ENCODE measurements at places on chromosomes 3 and 15.

DNA sequence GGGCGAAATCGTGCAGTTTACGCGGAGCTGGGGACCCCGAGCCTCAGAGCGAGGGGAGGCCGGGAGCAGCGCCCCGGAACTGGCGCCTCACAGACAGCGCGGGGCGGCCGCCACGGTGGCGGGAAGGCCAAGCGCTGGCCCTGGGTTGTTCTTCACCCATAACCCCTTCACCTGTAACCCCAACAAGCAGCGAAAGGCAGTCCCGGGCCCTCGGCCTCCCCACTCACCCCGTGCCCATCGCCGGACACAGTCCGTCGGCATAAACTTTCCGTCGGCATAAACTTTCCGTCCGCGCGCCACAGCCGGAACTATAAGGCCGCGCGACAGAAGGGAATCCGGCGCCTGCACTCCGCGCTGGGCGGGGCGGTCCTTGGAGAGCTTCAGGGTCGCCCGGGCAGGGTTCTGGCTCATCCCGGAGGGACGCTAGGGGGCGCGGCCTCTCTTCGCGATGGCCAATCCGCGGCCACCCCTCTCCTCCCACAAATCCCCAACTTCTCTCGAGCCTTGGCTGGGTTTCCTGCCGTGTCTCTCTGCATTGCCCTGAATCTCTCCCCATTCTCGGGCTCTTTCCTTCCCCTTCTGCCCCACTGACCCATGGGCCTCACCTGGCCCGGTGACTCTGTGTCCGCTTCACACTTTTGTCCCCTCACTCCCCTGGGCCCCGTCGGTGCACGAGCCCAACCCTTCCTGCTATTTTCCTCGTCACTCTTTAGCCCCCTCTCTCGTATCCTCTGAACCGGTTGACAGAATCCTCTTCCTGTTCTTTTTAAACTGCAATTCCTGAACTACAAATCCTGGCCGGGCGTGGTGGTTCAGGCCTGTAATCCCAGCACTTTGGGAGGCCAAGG is at the start of gene INTS14:
INTS14 (minus strand) TSS at position 261 of the 848 bp plus-strand sequence. CDS start 3,751 bp downstream, outside the sequence.
- DNase-seq, result peak; percentile 81

GRCh38 chr3:68996356-68996995 is 17.0 kb downstream of the EOGT start:
- DNase-seq, result no peak

DNA sequence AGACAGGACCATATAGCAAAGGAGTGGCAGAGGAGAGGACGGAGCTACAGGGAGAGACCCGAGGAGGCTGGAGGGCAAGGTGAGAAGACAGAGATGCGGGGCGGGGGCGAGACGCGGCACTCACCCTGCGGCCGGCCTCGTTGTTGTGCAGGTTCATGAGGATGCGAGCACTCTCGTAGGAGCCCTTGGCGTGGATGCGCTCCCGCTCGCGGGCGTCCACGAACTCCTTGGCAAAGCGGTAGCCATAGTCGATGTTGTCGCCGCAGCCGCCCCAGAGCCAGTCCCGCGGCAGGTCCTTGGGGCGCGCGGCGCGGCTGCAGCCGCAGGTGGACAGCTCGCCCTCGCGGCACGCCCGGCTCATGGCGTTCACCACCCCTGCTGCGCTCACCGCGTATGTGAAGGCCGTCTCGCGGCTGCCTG is 12.9 kb downstream of the WNT5A start:
- DNase-seq, result no peak

DNA sequence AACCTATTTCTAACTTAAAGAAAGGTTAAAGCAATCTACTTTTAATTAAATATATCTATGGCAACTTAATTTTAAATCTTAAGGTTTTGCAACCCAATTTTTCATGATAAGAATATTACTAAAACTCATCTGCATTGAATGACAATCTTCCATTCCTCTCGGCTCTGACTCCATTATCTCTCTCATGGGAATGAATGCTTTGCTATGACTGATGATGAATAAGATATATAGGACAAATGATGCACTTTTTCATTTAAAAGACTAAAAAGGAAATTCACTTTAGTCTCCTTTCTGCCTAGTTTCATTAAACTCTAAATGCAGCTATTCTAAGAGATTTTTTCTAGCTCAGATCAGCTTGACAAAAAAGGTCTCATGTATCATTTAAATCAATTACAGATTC is 68.7 kb downstream of the GBE1 start:
- no peak for DNase-seq

- no peak for DNase-seq
Measured at GRCh38 chr3:120524171-120524923, 71.8 kb upstream of the NDUFB4 start.

GRCh38 chr3:39383045-39383880 is at the start of gene SLC25A38:
TSS of gene SLC25A38 (plus strand) at chr3:39383370. CDS start at chr3:39383725, 355 bp downstream.
- peak; percentile 84 for DNase-seq

GRCh38 chr3:168933614-168934013 is 729.9 kb downstream of the MECOM start:
- DNase-seq, result no peak

DNA sequence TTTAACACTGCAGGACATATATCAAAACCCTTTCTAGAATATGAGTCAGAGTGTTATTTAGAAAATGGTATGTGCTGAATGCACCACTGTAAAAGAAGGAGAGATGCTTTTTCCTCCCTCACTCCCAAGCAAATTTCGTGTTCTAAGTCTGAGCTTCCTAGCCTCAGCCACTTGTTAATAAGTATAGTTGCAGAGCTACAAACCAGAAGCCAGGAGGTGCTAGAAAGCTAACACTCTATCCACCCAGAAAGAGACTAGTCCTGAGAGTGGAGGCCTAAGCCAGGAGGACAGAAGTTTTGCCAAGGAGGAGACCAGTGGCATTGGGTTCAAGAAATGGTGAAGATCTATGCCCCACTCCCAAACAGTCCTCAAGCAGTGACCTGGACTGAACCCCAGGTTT is 40.5 kb upstream of the GYG1 start:
- no peak for DNase-seq

GRCh38 chr3:24470277-24470676 is 24.4 kb downstream of the THRB start:
- no peak for DNase-seq

GRCh38 chr15:96356494-96357455 is 26.3 kb downstream of the NR2F2 start:
- DNase-seq, result peak; percentile 47

- DNase-seq, result no peak
Measured at GRCh38 chr3:46427916-46428833, 21.1 kb downstream of the CCRL2 start.

- DNase-seq, result no peak
Measured at GRCh38 chr3:138946663-138947494, at the start of the genes FOXL2 and FOXL2NB. TSS of gene FOXL2 (minus strand) at chr3:138947137. CDS start at chr3:138946722, 415 bp downstream. TSS of gene FOXL2NB (plus strand) at chr3:138947217. CDS start at chr3:138947365, 148 bp downstream.

GRCh38 chr3:151278230-151278629 is at the start of gene P2RY14:
TSS of gene P2RY14 (minus strand) at chr3:151278542. CDS start at chr3:151214316, 64,226 bp downstream.
- peak; percentile 3 for DNase-seq

DNA sequence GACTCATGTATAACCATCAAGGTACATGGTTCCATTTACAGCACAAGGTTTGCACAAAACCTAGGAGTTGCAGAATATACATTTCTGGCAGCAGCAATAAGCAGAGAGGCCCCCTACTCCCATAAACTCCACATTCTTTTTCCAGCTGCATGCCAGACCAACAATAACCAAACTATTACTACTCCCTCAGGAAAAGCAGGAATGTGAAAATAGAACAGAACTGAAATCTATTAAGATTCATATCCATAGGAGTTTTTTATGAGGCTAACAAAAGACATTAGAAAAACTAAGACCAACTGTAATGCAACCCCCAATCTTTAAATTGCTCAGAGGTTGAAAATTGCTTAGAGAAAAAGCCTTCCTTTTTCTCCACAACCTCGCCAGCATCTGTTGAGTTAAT is 27.6 kb upstream of the TOP2B start:
- DNase-seq, result no peak

DNA sequence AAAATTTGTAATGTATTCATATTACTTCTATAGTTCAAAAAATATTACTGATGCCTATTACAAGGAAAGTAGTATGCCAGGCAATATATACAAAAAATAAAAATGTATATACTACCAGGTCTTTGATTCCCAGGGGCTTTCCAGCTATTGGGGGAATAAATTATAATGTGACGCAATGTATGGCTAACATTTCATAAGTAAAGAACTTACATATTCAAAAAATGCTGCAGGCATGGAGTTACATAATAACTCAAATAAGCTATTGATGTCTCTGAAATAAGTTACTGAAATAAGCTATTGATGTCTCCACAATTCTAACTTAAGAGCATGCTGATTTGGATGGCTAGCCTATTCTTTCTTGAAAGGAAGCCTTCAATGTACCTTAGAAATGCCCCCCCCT is 30.2 kb downstream of the MCCC1 start:
- DNase-seq, result no peak

DNA sequence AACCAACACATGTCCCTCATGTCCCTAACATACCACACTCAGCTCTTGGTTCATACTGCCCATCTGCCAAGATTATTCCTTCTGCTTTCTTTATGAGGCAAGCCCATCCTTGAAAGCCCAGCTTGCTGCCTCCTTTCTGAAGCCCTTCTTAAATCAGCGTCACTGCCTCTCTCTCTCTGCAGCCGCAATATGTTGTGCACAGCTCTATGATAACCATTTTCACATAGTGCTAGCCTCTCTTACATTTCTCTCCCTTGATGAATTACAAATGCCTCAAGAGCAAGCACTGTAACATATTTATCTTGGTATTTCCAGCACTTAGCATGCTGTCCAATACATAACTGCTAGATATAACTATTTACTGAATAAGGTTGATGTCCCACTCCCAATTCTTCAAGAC is 86.5 kb downstream of the TNIK start:
- no peak for DNase-seq

GRCh38 chr3:172987273-172987672 is 153.8 kb downstream of the SPATA16 start:
- no peak for DNase-seq

GRCh38 chr3:141523615-141524375 is 37.0 kb downstream of the RASA2 start:
- DNase-seq, result no peak

DNA sequence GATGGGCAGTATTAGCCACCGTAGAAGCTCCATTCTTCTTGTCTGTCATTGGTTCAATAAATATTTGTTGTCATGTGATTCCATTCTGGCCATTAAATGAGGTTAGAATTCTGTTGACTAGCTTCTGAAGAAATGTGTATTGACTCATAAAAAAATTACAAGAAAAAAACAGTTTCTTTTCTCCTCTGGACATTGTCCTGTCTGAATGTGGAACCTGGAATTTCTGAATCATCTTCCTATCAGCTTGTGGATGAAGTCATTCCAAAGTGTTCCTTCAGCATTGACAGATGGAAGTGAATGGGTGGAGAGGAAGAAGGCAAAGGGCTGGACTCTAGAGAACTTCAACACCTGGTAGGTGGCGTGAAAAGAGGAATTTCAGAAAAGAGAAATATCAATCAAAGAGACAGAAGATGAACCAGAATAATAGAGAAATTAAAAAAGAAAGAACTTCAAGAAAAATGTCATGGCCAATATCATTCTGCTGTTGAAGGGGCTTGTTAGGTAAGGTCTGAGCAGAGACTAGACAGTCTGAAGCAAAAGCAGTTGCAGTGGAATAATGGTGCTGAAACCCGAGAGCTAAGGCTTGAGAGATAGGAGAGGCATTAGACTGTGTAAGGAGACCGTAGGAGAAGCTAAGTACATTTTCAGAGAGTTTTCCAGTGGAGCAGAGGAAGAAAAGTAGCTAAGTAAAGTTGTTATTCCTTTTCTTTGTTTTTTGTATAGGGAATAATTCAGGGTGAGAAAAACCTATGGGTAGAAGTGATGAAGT is 806.6 kb downstream of the SQOR start:
- DNase-seq, result no peak

GRCh38 chr3:14377044-14377837 is 25.2 kb upstream of the SLC6A6 start:
- DNase-seq, result no peak

- no peak for DNase-seq
Measured at GRCh38 chr3:177703788-177704187, 506.5 kb upstream of the TBL1XR1 start.

DNA sequence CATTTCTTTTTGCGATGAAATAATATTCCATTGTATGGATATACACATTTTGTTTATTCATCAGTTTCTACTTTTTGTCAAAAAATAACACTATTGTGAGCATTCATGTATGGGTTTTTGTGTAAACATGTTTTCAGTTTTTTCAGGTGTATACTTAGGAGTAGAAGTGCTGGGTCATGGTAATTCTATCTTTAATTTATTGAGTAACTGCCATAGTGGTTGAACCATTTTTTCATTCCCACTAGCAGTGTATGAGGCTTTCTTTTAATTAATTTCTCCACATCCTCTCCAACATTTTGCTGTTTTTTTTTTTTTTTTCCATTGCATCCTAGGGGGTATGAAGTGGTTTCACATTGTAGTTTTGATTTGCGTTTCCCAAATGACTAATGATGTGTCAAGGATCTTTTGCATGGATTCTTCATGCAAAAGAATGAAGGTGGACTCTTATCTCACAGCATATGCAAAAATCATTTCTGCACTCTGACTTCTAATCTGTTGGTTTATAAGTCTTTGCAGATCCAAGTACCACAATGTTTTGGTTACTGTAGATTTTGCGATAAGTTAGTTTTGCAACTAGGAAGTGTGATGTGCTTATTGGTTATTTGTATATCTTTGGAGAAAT is 12.6 kb downstream of the ATP2C1 start:
- no peak for DNase-seq

DNA sequence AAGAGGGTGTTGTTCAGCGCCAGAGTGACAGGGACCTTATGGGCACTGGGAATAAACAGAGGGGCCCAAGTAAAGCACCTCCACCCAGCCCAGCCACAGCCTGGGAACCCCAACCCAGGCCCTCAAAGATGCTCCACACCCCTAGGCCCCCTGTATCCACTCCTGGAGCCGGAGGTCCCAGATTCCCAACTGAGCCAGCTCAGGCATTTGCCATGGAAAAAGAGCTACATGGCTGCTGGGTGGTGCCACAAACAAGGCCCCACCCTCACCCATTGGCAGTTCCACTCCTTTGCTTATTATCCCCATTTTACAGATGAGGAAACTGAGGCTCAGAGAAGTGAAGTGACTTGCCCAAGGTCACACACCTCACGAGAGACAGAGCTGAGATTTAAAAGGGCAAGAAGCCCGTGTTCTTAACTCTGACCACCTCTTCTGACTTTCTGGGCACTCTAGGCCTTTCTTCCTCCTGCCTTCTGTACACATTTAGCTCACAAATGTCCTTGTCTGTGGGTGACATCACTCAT is 16.9 kb downstream of the ANPEP start:
- no peak for DNase-seq

GRCh38 chr3:142000325-142000870 is 124.0 kb downstream of the ATP1B3 start:
- DNase-seq, result no peak

- DNase-seq, result no peak
Measured at GRCh38 chr3:144818973-144819372, 847.4 kb downstream of the DIPK2A start.
